Kidney glomerular epithelial cell (primary cell): ENCODE measurements at places on chromosomes 2 and 18.
A peak's percentile ranks its signal among the peaks of the same experiment; 100 is the strongest.

DNA sequence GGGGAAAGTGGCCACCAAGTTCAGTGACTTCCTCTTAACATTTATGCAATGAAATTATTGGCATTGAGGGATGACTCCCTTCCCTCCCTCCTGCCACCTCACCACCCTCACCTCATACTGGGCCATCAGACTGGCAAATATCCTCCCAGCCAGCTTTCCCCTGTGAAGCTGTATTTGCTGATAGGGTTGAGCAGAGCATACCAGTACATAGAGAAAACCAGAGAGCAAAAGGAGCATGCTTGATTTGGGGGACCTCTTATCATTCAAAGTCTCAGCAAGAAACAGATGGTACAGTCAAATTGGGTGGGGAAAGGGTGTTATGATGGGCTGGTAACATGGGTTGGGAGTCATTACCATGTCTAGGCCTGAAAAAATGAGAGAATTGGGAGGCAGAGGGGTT, 19.1 kb upstream of the B3GNT2 start:
- DNase-seq, result no peak

GRCh38 chr2:25229279-25230197, 61.2 kb upstream of the POMC start:
- DNase-seq, result no peak

DNA sequence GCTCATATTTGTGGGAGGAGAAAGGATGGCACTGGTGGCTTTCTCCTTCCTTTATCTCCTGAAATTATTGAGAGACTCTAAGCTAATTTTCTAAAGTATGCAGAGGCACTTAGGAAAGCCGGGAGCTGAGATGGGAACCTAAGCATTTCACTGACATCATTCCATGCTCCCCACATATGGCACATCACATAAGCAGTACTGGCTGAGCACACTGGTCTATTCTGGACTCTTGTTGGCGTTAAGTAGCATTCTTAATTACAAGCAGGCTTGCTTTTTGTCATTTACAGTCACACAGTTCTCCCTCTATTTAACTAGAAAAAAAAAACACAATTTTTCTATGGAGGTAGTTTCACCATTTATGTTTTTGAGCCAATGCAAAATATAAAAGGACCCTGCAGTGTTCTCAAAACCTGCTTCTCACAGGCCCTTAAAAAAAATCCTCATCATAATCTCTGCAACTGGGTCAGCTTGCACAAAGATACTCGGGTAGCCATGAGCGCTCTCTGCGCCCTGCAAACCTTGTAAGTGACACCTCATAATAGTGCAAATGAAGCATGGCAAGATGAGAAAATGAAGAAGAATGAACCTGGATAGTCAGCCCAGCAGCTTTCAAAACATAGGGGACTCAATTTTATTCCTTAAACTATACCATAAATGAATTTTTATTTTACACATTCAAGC, 688.6 kb downstream of the NRXN1 start:
- no peak for DNase-seq

DNA sequence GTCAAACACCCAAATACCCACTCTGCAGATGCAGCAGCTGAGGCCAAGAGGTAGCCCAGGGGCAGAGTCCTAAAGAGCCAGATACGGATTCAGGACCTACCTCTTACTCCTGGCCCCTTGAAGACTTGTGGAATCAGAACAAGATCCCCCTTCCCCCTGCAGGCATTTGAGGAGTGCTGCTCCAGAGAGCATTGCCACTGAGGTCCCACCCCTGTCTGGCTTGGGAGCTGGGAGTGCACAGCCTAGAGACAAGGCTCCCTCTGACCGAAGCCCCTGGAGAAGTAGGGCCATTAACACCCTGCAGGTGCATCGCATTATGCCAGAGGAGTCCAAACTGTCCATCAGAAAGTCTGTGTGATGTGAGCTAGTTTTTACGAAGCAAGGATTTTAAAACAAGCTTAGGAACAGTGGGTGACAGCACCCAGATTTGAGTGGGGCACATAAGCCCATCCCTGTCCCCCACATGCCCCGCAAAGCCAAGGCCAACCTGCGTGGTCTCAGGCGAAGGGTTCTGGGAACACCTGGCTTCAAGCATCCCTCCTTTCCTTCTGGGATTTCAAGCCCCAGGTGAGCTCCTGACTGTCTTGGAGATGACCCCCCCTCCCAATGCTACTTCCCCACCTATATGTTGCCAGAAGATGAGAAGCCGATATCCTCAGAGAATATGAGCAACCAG, 48.4 kb downstream of the MTERF4 start:
- no peak for DNase-seq

GRCh38 chr2:236859908-236860307, 225.8 kb upstream of the COPS8 start:
- no peak for DNase-seq

GRCh38 chr2:9347411-9347881, 75.9 kb downstream of the ITGB1BP1 start:
- no peak for DNase-seq

- no peak for DNase-seq
Measured at GRCh38 chr2:130376433-130377293, 20.8 kb downstream of the PTPN18 start.

DNA sequence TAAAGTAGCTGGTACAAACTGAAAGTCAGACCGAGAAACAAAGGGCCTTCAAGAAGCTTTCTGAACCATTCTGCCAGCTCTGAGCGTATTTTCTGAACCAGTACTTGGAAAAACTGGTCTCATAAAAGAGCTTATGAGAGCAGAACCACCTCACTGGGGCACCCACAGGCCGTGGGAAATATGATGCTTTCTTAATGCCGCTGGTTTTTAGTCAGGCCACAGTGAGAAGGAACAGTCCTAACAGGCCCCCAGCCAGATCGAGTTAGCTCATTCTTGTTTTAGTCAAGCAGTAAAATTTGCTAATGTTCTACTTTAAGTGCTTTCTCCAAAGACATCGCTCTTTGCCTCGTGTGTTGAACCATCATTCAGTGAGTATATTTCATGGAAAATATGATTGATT, 12.7 kb upstream of the NOSTRIN start:
- no peak for DNase-seq

DNA sequence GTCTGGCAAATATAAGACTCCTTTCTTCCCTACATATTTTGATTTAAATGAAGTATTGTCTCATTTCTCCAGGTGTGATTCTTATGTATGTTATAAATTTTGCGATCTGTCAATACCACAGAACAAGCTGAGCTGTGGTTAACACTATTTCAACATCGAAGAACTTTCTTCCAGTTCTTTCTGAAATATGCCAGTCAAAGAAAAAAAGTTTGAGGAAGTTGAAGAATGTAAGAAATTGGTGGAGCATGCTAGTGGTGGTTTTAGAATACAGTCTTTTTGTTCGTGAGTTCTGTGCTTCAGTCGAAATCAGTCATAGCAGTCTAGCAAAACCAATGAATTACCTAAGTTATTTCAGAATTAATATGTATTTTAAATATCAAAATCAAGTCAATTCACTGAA, 8.6 kb upstream of the COBLL1 start:
- DNase-seq, result no peak

- DNase-seq, result peak; percentile 10
Measured at GRCh38 chr2:1588978-1589621, 155.2 kb downstream of the PXDN start.
